Activated T-helper 9 cell treated with anti-CD3 and anti-CD28 coated beads, Interleukin-2, amount 50 U/mL, for 16 hours (primary cell): ENCODE measurements at places on chromosomes 13 and 19.

GRCh38 chr19:12703046-12703445 lies 6.6 kb upstream of the FBXW9 start:
- DNase-seq, result no peak

- no peak for DNase-seq
Observed at GRCh38 chr13:33328701-33329100, 43.1 kb upstream of the STARD13 start.

DNA sequence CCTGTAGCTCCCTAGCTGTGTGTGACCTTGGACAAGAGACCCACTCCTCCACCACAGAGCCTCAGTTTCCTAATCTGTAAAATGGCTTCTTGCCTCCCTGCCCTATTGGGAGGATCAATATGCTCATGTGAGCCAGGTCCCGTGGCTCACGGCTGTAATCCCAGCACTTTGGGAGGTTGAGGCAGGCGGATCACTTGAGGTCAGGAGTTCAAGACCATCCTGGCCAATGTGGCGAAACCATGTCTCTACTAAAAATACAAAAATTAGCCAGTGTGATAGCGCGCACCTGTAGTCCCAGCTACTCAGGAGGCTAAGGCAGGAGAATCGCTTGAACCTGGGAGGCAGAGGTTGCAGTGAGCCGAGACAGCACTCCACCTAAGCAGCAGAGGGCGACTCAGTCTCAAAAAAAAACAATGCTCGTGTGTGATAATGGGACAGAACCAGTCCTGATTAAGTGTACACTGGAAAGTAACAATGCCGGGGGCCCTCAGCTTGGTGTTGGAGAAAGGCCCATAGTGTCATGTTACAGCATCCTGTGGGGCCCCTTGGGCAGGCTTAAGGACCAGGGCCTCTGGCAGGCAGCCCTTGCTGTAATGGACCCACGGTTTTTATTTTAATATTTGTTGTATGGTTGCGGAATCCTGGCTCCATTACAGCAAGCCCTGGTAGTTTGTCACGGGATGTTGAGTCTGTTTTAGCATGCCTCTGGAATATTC lies 6.8 kb downstream of the RPS11 start:
- no peak for DNase-seq

DNA sequence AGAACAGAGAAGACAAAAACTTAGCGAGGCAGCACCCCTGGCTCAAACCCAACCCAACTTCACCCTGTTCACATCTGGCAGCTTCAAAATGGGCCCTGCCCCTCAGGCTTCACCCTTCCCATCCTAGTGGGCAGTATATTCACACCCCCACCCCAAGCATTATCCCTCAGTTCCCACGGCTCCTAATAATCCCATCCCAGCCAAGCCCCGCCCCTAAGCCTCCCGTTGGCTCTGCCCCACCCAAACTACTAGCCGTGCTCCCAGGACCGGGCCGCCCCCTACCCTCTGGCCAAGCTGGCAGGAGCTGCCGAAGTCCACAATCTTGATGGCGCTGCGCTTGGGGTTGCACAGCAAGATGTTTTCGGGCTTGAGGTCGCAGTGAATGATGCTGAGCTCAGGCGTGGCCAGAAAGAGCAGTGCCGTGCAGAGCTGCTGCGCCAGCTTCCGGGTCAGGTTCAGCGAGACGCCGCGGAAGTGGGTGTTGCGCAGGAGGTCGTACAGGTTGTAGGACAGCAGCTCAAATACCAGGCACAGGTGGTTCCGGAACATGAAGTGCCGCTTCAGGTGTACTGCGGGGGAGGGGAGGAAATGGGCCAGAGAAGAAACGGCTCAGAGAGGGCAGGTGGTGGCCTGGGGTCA lies 5.8 kb downstream of the DYRK1B start:
- no peak for DNase-seq

GRCh38 chr13:40600149-40600751 lies 66.2 kb downstream of the FOXO1 start:
- no peak for DNase-seq

- no peak for DNase-seq
Observed at GRCh38 chr13:24050292-24050711, 110.2 kb upstream of the SPATA13 start.

DNA sequence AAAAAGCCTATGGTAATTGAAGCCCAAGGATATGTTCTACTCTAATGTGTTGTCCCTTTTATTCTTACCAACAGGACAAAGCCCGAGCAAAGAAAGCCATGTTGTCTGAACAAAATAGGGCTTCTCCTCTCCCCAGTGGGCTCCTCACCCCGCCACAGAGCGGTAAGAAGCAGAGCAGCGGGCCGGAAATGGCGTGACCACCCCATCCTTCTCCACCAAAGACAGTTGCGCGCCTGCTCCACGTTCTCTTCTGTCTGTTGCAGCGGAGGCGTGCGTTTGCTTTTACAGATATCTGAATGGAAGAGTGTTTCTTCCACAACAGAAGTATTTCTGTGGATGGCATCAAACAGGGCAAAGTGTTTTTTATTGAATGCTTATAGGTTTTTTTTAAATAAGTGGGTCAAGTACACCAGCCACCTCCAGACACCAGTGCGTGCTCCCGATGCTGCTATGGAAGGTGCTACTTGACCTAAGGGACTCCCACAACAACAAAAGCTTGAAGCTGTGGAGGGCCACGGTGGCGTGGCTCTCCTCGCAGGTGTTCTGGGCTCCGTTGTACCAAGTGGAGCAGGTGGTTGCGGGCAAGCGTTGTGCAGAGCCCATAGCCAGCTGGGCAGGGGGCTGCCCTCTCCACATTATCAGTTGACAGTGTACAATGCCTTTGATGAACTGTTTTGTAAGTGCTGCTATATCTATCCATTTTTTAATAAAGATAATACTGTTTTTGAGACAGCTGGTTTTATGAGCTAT lies 12.0 kb downstream of the CCNE1 start:
- no peak for DNase-seq

- DNase-seq, result no peak
Observed at GRCh38 chr13:113935001-113935844, 38.7 kb downstream of the C13orf46 start.

GRCh38 chr19:30116984-30117555 lies 175.0 kb downstream of the URI1 start:
- no peak for DNase-seq

- no peak for DNase-seq
Observed at GRCh38 chr13:99415014-99415650, 86.1 kb upstream of the TM9SF2 start.

GRCh38 chr13:75418997-75419396 lies 63.0 kb downstream of the TBC1D4 start:
- DNase-seq, result no peak

GRCh38 chr19:5787409-5788182 lies 3.0 kb upstream of the PRR22 start:
- no peak for DNase-seq

DNA sequence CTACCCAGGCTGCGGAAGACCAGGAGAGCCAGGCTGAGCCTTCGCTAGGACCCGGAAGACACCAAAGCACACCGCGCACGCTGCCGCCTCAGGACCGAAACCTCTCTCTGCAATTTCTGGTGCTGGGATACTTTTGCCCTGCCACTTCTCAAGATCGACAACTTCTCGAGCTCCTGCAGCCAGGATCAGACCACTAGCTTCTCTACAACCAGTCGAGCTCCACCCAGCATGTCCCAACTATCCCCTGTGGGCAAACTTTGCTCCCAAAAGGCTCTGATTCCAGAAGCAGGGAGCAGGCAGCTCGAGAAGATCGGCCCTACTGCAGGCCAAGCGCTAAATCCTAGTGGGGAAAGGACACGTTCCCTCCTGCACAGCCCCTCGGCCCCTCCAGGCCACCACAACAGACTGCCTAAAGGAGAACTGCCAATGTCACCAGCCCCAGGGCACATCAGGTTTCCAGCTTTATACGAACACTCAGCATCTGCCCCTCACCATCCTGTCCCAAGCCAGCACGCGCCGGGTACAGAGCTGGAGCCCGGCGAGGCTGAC lies 979 bp downstream of the AKAP8 start:
- peak; percentile 34 for DNase-seq

DNA sequence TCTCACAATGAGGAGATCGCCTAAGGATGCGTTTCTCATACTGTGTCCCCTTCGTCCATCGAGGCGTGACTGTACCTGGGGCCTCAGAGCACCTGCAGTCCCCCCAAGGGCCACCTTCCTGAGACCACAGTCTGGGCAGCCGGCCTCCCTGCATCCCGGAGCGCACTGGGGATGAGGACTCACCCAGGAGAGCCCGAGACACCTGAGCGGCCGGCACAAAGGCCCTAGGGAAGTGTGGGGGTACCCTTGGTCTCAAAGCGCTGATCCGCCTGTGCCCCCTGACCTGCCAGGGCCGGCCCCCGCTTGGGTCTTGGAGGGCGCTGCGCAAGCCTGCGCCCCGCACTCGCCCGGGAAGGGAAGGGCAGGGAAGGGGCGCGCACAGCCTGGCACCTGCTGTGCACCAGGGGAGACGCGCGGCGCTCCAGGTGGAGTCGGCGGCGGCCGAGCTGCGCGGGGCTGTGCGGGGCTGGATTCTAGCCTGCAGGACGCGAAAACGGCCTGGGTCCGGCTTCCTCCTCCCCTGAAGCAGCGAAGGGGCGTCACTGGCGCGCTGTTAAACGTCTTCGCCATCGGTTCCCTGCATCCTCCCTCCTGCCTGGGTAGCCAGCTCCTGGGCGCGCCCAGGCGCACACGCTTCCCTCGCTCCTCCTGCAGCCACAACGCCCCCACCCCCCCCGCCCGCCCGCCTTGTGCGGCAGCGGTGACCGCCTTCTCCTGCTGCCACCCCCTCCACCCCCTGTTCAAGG lies 13.6 kb upstream of the USP29 start:
- DNase-seq, result no peak

- no peak for DNase-seq
Observed at GRCh38 chr13:31209172-31209840, 9.5 kb downstream of the B3GLCT start.

- DNase-seq, result no peak
Observed at GRCh38 chr13:27961227-27962085, 7.7 kb downstream of the CDX2 start.

DNA sequence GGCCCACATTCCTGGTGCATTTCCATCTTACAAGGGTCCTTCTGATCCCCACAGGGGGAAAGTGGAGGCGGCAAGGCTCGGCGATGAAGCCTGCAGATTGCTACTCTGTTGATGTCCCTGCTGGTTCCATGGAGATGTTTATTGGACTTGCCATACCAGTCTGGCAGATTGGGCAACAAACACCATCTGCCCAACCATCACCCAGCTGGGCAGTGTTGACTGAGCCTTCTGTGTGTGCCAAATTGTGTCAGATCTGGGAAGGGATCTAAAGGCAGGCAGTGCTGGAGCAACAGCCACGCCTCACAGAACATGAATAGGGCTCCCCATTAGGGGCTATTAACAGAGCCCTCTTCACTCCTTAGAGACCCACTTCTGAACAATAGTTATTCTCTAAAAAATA lies 35.0 kb downstream of the FLT1 start:
- DNase-seq, result no peak

DNA sequence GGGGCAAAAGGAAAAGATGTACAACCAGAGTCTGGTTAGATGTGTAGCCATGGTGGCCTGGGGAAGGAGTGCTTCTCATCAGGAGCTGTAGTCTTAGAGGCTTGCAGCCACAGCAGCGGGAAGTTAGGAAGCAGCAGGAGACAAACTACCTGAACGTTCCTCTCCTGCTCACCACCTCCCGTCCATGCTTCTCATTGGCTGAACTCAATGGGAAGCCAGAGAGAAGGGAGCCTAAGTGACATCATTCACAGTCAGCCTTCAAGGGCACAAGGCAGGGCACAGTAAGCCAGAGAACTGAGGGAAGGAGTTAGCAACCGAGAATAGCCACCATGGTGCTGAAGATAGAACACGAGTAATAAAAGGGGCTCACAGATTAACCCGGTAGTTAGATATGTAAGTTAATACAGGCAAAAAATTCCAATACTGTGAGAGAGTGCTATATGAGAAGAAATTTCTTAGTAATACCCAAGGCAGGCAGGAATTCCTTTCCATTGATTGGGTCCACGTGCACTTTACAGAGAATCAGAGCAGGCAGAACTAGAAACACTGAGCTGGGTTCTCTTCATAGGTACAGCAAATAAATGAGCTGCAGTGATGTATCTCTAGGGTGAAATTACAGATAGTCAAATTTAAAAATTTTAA lies 391.5 kb upstream of the DACH1 start:
- DNase-seq, result no peak

GRCh38 chr19:8320564-8321066 lies 560 bp downstream of the NDUFA7 start:
- DNase-seq, result no peak

- no peak for DNase-seq
Observed at GRCh38 chr19:40805258-40805868, 6.4 kb downstream of the EGLN2 start.

DNA sequence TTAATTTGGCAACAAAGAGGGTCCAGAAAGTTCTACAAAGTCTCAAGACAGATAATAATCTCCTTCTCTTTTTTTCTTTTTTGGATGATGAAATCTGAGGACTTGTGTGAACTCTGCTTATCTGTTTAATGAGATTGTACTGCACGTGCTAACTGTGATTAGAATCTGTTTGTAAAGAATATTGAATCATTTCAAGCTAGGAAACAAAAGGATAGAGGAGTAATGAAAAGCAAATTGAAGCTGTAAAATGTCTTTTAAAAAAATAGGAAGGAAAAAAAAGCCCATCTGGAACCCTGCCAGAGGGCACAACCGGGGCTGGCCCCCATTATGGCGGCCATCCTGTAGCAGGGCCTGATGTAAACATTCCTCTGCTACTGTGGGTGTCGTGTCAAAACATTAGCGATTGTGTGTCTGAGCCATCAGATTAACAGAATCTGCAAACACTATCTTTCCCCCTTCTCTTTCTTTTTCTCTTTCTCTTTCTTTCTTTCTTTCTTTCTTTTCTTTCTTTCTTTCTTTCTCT lies 83.0 kb downstream of the FLT1 start:
- no peak for DNase-seq

DNA sequence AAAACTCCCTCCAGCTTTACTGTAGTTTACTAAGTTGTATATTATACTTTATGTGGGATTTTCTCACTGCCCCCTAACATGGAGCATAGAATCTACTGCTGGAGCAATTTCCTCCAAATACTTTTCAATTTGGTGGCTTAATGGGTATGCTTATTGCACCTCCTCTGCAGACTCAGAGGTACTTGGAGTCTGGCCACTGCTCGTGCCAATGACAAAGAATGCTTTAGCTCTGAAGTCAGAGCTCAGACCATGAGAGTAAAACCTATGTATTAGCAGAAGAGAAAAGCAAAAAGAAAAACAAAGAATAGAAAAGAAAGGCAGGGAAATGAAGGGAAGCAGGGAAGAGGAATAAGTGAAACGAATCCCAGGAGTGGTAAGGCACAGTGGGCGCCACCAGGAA lies 71.9 kb downstream of the SUCLA2 start:
- DNase-seq, result no peak

DNA sequence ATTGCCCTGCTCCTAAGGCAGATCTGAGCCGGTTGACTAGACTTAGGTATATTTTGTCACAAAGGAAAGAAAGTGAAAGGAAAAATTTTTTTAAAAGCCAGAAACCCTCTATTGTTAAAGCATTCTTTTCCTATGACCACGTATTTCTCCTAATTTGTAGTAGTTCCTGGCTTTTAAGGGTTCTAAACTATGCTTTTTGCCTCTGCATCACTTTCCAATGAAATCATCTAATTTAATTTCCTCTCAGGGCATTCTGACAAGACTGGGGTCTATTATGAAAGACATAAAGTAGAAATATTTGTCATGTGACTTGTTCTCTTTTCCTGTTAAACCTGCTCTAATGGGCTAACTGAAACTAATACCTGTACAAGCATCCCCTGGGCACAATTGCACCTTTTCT lies 233.0 kb upstream of the PRR20A start:
- no peak for DNase-seq

GRCh38 chr19:45498411-45499195 lies at the start of gene PPM1N:
TSS of gene PPM1N (plus strand) at chr19:45498443. CDS start at chr19:45498473, 30 bp downstream.
- no peak for DNase-seq
